ENCODE measurements at places on chromosomes 6 and 20.

DNA sequence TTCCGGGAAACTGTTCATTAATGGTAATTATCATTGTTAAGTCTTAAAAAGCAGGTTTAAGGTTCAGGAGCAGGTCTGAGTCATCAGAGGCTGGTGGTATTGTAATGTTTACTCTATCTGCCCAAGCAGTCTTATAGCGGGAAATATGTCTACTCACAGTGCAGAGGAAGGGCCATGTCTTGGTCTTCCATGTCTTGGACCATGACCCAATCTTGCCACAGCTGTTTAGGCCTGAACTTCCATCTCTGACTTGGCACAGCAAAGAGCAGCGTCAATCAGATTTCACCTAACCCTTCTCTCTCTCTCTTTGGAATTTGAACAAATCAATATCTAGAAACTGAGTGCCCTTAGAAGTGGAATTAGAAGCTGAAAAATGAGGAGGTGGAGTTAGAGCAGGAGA lies 25.8 kb downstream of the SLC2A12 start:
- DNase-seq, result no peak

DNA sequence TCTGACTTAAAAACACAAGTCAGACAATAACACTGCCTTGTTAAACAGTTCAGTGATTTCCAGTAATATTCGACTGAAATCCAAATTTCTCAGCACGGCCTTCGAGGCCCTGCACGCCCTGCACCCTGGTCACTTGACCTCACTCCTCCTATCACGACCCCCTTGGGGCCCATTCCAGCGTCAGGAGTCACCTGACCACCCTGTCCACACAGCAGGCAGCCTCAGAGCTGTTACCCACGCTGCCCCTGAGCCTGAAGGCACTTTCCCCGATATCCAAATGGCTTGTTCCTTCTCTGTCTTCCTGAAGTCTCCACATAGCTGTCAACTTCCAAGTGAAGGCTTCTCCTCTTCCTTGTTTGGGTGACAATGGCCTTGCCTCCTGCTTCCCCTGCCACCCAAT lies 33.1 kb upstream of the SMOC2 start:
- DNase-seq, result no peak

GRCh38 chr20:7161690-7162089 lies 394.2 kb downstream of the BMP2 start:
- DNase-seq, result no peak

DNA sequence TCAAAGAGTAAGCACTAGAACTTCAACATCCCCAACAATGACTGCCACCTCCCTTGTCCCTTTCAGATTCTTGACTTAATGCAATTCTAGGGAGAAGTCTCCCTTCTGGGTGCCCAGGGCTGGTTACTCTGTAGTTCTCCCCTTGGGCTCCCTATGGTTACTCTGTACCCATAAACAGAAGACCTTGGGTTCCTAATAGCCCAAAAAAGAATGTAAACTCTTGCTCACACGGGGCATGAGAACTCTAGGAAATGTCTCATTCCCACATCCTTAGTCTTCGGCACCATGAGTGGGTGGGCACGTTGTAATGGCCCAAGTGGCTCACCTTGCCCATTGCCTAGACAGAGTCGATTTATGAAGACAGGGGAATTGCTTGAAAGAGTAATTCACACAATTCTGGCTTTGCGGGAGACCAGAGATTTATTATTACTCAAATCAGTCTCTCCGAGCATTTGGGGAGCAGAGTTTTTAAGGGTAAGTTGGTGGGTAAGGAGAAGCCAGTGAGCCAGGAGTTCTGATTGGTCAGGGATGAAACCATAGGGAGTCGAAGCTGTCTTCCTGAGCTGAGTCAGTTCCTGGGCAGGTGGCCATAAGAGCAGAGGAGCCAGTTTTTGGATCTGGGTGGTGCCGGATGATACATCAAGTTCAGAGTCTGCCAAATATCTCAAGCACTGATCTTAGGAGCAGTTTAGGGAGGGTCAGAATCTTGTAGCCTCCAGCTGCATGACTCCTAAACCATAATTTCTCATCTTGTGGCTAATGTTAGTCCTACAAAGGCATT lies 61.2 kb upstream of the SIRPG start:
- DNase-seq, result no peak

DNA sequence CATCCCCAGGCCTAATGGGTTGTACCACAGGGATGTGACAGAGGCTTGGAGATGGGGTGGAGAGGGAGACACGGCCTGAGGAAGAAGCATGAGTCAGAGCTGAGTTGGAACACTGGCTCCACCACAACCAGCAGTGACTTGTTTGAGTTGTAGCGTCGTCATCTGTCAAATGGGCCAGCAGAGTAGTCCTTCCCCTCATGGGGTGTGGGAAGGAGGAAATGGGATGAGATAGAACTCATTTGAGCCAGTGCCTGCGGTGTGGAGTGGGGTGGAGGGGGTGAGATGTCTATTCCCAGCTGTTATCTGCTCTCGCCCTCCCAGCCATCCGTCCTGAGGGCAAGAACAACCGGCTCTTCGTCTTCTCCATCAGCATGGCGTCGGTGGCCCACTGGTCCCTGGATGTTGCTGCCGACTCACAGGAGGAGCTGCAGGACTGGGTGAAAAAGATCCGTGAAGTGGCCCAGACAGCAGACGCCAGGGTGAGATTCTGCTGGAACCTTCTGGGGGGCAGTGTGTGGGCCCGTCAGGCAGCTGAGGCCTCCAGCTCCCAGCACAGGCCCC lies 32.5 kb downstream of the PLCG1 start:
- no peak for DNase-seq

- DNase-seq, result no peak
These were observed 400.9 kb downstream of the TAF4 start for GRCh38 chr20:61664556-61665320.
